ENCODE measurements at places on chromosomes 11 and 22.
A peak's percentile ranks its signal among the peaks of the same experiment; 100 is the strongest.

DNA sequence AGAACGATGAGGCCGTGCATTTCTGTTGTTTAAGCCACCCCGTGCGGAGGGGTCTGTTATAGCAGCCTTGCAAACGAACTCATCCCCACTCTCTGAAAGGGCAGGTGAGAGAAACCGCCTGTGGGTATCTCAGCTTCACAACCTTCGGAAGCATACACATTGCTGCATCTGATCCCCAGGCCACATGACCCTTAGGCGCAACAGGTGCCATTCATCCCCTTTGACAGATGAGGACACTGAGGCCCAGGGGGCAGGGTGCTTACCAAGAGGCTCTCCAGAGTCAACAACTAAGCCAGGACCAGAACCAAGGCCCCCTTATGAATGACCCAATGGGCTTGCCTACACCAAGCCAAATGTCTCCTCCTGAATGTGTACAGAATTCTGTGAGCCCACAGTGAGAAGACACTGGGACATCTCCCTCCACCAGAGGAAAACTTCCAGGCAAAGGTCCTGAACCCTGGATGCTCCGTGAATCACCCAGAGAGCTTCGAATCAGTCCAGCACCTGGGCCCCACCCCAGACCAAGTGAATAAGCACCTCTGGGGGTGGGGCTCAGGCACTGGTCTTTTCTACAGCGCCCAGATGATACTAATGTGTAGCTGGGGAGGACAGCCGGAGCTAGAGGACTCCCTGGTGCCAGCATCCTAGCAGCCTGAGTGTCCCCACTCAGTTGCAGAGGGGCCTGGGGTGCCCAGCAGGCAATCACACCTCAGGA, 83.2 kb downstream of the BUD13 start:
- DNase-seq: no peak

DNA sequence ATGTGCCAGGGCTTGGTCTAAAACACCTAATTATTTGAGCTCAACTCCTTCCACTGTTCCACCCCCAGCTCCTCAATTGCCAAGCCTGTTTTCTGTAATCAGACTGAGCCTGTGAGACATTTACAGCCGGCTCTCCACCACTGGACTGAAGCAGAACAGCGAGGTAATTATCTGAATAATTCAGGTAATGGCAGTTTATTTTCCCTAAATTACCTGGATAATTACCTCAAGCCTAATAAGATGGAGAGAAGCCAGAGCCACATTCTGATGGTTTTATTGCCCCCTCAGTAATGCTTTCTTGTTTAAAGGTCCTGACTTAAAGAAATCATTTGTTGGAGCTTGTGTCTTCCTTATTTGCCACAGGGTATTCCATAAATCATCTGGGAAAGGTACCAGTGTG, 64.2 kb downstream of the FZD4 start:
- no peak for DNase-seq

DNA sequence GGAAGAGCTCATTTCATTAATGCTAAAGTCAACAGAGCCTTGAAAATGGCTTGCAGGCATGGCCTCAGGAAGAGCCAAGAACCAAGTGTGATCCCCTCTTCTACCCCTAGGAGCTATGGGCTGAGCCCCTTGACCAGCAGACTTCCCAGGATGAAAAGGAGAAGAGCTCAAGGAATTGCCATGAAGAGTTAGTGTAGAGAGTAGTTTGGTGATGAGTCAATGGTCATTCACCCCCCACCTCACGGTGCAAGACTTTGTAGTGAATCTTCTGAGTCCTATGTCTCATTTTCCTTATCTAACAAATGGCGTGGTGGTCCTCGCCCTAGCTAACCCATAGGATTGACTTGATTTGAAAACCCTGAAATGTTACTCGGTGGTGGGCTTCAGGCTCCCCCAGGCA, 422.4 kb upstream of the CADM1 start:
- no peak for DNase-seq

- DNase-seq: no peak
These were observed 272.0 kb downstream of the BLID start for GRCh38 chr11:121844016-121844415.

DNA sequence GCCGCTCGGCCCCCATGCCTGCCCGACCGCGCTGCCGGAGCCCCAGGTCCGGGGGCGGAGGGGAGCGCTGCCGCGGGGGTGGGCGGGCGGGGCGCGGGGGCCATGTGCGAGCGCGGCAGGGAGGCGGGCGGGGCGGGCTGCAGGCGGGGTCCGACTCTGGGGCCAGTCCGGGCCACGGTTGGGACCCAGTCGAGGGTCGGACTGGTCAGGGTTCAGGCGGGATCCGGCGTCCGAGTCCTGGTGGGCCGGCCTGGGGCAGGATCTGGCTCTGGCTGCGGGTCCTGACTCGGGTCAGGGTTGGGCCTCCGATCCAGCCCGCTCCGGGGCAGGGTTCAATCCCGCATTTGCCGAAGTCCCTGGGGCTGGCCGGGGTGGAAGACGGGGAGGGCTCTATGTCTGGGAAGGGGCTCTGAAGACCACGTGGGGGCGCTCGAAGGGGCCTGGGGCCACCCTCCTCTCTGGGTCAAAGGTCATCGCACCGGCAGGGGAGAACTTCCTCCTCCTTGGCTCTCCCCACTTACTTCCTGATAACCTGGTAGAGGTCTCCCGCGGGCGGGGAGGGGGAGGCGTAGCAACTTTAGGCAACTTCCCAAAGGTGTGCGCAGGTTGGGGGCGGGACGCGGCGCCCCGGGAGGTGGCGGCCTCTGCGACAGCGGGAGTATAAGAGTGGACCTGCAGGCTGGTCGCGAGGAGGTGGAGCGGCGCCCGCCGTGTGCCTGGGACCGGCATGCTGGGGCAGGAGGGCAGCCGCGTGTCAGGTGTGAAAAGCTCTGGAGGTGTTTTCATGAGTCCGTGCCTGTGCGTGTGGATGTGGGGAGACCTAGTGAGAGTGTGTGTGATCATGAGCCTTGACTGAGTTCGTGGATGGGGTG, 603 bp downstream of the ESRRA start:
- peak; percentile 54 for DNase-seq

DNA sequence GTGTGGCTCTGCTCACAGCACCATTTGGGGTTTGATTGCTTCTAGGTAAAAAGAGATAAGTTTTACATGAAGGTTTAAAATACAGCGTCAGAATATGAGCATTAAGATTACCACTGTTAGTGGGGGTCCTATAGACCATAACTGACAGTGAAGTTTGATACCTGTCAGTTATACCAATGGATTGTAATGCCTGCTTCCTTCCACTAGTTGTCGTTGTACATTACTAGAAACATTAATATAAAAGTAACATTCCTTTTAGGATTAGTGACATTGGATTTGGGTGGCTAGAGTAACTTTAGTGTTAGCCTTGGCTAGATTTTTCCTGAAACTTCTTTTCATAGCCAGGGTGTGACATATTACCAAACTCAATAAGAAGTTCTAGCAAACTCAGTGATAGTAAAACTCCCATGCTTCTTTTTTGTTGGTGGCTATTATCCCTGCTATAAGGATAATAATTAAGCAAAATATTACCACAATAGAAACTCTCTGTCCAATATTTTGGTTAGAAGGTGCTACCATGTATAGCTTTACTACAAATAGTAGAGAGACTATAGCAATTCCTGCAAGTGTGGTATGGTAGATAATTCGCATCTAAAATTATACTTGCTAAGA, 57.1 kb downstream of the FAM181B start:
- DNase-seq: no peak

GRCh38 chr11:77669848-77670511, 32.4 kb upstream of the CLNS1A start:
- DNase-seq: no peak

GRCh38 chr22:28570696-28571373, 108.8 kb downstream of the TTC28 start:
- DNase-seq: no peak

GRCh38 chr11:33723238-33723881, 12.9 kb downstream of the CD59 start:
- no peak for DNase-seq

DNA sequence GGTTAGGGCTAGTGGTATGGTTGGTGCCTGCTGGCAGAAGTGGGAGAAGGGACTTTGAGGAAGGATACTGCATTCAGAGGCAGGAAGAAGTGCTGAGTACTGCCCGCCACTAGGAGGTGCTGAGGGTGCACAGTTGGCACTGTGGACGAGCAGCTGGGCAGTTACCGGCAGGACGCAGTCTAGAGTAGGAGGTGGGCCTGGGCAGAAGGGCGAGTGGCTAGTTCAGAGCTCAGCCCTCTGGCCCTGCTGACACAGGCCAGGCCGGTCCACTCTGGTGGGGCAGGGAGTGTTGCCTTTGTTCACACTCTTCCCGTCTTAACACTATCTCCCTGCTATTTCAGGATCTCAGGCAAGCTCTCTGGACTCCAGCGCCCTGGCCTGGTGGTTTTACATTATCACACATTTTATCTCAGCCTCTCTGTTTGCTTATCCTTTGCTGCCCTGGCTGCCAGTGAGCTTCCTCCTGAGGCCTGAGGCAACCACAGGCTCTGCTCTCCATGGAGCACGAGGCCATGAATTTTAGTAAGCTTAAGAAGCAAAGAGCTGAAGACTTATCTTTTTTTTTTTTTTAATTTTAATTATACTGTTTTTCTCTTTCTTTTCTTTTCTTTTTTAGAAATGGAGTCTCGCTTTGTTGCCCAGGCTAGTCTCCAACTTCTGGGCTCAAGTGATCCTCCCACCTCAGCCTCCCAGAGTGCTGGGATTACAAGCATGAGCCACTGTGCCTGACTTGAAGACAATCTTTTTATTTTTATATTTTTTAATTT, 26.9 kb downstream of the SNAP29 start:
- DNase-seq: peak; percentile 12

GRCh38 chr22:24681236-24681635, 78.2 kb downstream of the GGT1 start:
- no peak for DNase-seq

- DNase-seq: no peak
These were observed 59.4 kb downstream of the DDI1 start for GRCh38 chr11:104095791-104096190.

- DNase-seq: no peak
These were observed 61.3 kb downstream of the RCN1 start for GRCh38 chr11:32152216-32152615.

GRCh38 chr11:1573077-1573902, 1.2 kb upstream of the DUSP8 start:
- no peak for DNase-seq

DNA sequence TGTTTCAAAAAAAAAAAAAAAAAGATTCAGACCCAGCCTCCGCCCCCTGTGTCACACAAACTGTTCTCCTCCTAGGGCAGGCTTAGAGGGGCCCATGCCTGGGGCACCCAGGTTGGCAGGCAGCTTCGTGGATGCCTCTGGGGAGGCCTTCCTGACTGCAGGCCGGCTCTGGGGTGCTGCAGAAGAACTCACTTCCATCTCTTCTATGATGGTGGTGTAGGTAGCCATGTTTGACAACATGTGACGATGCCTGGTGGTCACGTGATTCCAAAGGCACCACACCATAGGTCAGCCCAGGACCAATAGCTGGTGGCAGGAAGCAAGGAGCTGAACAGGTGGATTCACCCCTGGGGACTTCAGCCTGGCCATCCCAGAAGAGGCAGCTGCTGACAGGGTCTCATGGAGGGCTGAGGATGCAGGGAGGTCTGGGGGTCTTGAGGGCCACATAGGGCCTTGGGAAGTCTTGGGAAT, 24.1 kb upstream of the CELSR1 start:
- DNase-seq: no peak

GRCh38 chr22:50683086-50683993, 10.7 kb downstream of the SHANK3 start:
- no peak for DNase-seq

DNA sequence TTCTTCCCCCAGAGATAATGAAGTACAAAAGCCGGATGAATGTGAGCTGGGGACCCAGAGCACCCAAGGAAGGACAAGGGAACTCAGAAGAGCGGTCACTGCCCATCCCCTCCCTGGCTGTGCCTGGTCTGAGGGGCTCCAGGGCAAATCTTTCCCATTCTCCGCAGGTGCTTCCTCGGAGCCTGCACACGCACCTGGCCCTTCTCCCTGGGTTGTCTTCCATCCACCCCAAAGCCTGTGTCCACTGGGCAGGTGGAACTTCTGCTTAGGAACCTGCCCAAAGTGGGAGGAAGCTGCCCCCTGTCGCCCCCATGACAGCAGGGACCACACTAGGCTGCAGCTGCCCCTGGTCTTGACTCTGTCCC, 121.0 kb upstream of the FGF3 start:
- no peak for DNase-seq

DNA sequence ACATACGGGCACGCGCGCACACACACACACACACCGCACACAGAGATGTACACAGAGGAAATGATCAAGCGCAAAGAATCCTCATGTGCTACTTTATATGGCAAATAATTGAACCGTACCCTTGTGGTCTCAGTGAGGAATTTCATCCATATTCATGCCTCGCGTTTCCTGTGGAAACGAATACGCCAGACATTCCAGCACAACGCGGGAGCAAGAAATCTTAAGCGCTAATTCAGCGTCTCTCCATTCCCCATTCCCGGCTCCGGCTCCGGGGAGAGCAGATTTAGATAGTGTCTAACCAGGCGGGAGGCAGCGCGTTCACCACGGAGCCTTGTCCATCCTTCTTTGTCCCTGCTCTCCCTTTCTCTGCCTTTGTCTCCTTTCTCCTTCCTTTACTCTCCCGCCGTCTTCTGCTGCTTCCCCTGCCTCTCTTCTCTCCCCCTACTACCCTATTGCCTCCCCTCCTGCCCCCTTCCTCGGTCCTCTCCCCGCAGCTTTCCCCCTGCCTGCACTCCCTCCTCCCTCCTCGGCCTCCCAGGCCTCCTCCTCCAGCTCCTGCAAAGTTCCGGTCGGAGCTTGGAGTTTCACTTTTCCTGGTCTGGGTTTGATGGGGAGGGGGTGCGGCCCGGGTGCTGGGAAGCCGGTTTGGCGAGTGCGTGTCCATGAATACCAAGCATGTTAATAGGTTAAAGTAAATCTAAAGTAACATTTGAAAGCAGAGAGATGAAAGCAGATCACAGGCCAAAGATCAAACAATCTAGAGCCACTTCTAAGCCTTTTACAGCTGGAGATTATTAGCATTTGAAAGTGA, 579.3 kb downstream of the BUD13 start:
- DNase-seq: no peak

GRCh38 chr11:62774407-62774806, 3.2 kb downstream of the TAF6L start:
- no peak for DNase-seq

- no peak for DNase-seq
These were observed 59.6 kb downstream of the ATXN10 start for GRCh38 chr22:45731041-45731797.

DNA sequence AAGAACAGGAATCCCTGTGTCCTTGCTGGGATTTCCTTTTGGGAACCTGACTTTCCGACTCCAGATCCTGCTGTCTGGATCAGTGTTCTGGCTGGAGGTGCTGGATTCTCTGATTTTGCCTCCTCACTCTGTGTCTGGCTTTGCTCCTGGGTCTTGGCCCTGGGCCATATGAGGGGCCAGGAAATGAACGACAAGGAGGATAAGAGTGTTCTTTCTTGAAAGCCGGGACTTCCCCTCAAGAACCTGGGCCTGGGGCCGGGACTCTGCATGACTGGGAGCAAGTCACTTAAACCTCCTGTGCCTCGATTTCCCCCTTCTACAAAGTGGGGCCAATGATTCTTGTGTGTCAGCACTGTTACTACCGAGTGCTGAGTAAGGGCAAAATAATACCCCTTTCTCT, 2.9 kb upstream of the MYO7A start:
- no peak for DNase-seq

GRCh38 chr22:23129149-23129548, 12.6 kb downstream of the RSPH14 start:
- no peak for DNase-seq

All from naive thymus-derived CD8-positive, alpha-beta T cell (primary cell).